ENCODE measurements at places on chromosomes 11 and 22.

- DNase-seq: no peak
These were observed 102.5 kb downstream of the KCNA4 start for GRCh38 chr11:29914203-29914930.

GRCh38 chr11:10450462-10451425 lies 4.3 kb upstream of the AMPD3 start:
- peak; percentile 52 for DNase-seq

DNA sequence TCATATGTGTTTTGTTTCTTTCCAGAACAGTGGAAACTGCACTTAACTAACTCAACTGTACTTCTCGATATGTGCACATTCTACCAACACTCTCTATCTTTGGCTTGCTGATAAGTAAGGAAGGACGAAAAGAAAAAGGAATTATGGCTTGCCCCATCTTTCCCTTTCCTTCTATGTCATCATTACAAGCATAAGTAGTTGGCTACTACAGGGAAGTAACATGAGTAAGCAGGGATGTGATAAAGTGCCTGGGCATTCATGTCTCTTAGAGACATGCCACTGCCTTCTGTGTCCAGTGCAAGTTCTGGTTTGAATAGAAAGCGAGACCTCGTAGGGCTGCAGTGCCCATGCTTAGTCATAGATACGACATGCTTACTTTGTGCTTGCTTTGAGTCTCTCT lies 342.5 kb downstream of the ETS1 start:
- DNase-seq: peak; percentile 71

DNA sequence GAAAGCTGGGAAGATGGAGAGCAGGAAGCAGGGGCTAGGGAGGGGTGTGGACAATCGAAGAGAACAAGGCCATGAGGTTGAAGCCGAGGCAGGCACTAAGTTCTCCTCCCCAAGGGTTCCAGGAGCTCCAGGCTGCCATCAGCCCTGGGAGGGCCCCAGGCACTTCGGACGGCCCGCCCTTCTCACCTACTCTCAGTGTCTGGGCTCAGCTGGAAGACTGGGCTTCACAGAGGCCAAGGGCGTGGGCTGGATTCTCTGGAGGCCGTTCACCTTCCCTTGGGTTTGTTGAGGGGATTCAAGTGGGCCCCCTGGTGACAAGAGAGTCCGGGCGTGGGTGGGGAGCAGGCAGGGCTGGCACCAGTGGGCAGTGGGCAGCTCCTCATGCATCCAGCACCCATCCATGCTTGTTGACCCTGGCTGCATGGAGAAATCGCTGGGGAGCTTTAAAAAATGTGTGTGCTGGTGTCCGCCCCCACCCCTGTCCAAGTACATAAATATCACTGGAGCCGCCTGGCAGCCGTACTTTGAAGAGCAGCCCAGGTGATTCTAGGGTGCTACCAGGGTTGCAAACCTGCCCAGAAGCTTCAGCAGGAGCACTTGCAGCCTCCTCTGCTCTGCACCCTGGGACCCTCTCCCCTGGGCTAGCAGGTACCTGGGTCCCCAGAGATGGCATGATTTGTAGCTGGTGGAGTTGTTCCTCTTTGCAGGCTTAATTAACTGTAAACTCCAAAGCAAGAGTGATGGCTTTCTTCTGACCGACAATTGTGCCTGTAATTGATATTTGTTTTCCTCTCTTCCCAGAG lies 74.3 kb downstream of the RTL6 start:
- DNase-seq: no peak

- DNase-seq: no peak
These were observed 5.4 kb downstream of the TMEM123 start for GRCh38 chr11:102447193-102447592.

DNA sequence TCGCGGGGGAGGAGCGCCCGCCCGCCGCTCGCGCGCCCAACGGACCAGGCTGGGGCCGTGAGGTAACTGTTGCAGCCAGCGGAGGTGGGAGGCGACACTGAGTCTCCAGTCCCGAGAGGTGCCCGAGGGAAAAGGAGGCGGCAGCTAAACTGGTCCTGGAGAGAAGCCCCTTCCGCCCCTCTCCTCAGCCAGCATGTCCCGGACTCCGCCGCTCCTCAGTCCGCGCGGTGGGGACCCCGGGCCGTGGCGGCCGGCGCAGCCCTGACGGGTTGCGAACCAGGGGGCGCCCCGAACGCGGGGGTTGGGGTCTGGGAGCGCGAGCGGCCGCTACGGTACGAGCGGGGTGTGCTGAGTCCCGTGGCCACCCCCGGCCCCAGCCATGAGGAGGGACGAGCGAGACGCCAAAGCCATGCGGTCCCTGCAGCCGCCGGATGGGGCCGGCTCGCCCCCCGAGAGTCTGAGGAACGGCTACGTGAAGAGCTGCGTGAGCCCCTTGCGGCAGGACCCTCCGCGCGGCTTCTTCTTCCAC lies at the start of gene PDE3B:
Gene PDE3B, plus strand, starts transcription at position 108 of the 529 bp plus-strand sequence. Its CDS starts 272 bp downstream, at position 380.
- DNase-seq: peak; percentile 52

- no peak for DNase-seq
These were observed 166.8 kb downstream of the CSNK2A3 start for GRCh38 chr11:11186249-11186648.

- no peak for DNase-seq
These were observed 101.8 kb downstream of the NAV2 start for GRCh38 chr11:19814421-19814820.

DNA sequence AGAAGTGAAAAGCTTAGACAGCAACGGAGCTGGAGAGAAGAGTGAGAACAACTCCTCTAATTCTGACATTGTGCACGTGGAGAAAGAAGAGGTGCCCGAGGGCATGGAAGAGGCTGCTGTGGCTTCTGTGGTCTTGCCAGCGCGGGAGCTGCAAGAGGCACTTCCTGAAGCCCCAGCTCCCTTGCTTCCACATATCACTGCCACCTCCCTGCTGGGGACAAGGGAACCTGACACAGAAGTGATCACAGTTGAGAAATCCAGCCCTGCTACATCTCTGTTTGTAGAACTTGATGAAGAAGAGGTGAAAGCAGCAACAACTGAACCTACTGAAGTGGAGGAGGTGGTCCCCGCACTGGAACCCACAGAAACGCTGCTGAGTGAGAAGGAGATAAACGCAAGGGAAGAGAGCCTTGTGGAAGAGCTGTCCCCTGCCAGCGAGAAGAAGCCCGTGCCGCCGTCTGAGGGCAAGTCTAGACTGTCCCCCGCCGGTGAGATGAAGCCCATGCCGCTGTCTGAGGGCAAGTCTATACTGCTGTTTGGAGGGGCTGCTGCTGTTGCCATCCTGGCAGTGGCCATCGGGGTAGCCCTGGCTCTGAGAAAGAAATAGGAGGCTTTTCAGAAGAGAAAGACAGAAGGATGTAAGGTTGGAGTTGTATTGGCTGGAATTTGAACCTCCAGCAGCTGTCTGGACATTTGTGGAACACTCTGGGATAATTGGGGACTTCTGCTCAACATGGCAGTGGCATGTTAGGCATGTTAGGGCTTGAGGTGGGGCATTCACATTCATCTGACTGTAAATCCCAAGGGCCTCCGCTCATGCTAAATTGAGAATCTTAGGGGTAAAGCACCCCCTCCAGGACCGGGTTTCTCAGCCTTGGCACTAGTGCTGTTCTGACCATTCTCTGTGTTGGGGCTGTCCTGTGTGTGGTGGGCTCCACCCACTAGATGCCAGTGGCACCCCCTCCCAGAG lies 47.1 kb downstream of the BID start:
- no peak for DNase-seq

DNA sequence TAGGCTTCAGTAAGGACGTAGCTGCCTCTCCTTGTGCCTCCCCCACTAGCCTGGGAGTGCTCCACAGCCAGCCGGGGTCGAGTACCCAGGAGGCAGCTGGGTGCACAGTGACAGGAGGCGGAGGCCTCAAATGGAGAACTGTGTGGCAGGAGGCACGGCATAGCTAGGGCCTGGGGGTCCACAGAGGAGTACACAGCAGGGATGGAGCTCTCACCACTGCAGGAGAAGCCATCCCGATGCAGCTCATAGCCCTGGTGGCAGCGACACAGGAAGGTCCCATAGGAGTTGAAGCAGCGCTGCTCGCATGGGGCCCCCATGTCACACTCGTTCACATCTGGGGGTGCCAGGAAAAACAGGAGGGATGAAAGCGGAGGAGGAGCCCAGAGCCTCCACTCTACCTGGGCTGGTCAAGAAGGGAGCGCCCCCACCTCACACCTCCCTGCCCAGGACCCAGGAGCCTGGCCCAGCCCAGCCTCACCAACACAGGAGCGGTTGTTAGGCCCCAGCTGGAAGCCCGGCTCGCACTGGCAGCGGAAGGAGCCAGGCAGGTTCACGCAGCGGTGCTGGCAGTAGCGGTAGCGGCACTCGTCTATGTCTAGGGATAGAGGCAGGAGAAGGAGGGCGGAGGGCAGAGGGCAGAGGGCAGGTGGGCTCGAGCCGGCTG lies 2.8 kb downstream of the EFEMP2 start:
- DNase-seq: no peak

DNA sequence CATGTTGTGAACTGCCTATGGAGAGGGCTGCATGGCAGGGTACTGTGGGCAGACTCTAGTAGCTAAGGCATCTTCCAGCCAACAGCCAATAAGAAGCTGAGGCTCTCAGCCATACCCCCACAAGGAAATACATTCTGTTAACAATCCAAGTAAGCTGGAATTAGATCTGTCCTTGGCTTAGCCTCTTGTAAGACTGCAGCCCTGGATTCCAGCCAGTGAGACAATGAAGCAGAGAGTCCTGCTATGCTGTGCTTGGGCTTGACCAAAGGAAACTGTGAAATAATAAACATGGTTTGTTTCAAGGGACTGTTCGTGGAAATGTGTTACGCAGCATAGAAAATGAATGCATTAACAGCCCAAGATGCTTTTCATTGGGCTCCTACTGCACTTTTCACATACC lies 1097.4 kb upstream of the CCDC90B start:
- no peak for DNase-seq

- DNase-seq: no peak
These were observed 129.1 kb downstream of the DCDC1 start for GRCh38 chr11:31240340-31240904.

GRCh38 chr22:32699686-32700085 lies 101.8 kb upstream of the TIMP3 start:
- no peak for DNase-seq

- no peak for DNase-seq
These were observed 50.4 kb upstream of the CD82 start for GRCh38 chr11:44515048-44515447.

- DNase-seq: peak; percentile 83
These were observed 37.9 kb upstream of the NUP160 start for GRCh38 chr11:47886096-47886495.

DNA sequence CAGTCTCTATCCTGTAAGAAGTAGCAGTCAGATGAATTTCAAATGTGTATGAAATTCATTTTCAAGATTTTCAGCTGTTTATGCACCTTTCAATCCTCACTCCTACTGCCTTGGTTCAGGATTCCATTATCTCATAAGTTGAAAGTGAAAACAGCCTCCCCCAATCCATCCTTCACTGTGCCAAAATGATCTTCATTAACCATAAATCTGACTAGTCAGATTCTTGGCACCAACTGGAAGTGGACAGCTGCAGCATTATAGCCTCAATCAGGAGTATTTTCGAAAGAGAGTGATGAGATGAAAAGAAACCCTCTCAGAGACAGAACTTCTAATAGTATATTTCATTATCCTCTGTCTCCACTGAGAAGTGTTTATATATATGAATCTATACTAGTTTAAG lies 365.3 kb upstream of the PDGFD start:
- peak; percentile 39 for DNase-seq

GRCh38 chr22:31345331-31346254 lies 553 bp downstream of the PATZ1 start:
- DNase-seq: peak; percentile 88

DNA sequence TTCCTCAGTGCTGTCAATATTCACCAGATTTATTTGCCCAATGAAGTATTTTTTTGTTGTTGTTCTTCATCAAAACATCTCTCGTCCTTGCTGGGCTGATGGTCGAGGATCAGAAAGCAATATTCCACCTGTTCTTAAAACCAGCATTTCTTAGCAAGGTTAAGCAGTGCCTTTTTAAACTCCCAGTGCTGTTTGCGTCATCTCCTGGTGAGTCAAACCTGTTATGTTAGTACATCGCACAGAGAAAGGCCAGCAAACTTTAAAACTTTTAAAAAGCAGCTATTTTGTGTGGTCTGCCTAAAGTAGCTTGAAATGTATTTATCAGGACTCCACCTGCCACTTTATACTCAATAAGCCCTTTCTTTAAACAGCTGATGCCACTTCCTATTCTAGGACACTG lies 802.0 kb downstream of the KCNA4 start:
- peak; percentile 35 for DNase-seq

- peak; percentile 10 for DNase-seq
These were observed 163.4 kb upstream of the NCAM1 start for GRCh38 chr11:112797648-112798293.

DNA sequence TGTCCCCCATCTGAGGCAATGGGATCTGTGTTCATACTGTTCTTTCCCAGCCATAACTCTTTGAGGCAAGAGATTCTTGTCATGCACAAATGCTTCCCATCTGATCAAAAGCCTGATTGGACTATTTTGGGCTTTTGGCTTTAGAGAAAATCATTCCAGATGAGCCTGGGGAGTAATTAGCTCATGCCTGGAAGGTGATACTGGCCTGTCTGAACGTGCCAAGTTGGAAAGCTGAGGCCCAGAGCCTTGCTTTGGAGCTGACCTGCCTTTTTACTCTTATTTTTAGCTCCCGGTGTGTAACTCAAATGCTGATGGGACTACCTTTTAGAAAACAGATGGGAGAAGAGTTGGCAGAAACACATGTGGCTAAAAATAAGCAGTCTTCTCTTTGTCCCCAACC lies 105.0 kb downstream of the DBX1 start:
- DNase-seq: no peak

DNA sequence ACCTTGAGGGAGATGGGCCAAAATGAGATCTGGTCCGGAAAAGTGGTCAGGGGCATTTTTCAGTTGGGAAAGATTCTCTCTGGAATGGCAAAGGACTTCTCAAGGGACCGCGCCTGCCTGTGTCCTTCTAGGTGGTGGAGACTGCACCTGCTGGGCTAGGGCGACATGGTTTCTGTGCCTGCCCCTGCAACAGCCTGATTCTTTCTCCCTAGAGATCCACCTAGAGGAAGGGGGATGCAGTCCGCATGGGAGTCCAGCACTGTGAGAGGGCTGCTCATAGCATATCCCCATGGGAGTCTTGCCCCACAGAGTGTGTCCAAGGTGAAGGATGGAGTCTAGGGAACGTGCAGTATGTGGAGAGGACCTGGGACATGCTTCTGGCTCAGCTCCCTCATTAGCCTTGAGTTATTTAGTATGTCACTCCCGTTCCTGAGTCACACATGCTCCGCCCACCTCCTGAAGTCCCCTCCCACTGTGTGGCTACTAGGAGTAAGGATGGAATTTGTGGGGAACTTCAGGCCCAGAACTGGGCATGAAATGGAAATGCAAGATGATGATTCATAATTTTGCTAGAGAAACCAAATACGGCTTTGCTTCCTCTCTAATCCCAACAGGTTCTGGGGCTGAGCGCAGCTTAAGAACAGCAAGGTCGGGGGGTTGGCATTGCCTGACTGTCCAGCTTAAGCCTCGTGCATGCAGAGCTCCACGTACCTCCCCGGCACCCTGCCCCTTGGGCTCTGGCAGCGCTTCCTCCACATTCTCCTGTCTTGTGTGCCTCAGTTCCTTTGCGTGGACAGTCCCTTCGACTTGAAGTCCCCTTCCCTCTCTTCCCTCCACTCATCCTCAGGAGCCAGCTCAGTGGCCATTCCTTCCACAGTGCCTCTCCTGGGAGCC lies 35.0 kb downstream of the GRIK4 start:
- DNase-seq: peak; percentile 95
